NCI-H526 (cell line): ENCODE measurements at places on chromosomes 4 and X.

GRCh38 chrX:47144626-47145394 lies at the start of the genes NDUFB11 and RBM10:
TSS of gene NDUFB11 (minus strand) at chrX:47144702. CDS start at chrX:47144679, 23 bp downstream.
TSS of gene RBM10 (plus strand) at chrX:47145221. CDS start at chrX:47147482, 2,261 bp downstream.
- DNase-seq, result peak; percentile 96

DNA sequence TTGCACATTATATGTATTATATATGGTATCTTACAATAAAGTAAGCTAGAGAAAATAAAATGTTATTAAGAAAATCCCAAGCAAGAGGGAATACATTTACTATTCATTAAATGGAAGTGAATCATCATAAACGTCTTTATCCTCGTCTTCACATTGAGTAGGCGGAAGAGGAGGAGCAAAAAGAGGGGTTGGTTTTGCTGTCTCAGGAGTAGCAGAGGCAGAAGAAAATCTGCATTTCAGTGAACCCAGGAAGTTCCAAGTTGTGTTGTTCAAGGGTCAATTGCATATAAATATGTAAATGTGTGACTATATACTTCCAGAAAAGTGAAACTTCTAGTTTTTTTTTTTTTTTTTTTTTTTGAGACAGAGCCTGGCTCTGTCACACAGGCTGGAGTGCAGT lies 301.4 kb downstream of the TMA16 start:
- DNase-seq, result no peak

DNA sequence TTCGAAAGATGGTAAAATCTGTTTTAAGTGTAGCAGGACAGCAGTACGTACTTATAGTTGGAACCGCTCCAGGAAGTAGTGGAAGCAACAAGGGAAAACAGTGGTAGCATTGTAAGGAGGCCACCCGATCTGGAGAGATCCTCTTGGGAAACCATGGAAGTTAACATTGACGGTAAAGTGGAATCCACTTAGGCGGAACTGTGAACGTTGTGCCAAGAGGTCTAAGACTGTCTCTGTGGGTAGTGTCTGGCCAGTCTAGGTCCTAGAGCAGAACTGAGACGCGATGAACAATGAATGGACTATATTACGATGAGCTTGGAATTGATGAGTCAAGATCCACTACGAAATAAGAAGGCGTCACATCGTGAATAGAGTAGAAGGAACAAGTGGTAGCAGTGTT lies 124.0 kb downstream of the TENM3 start:
- DNase-seq, result no peak

- no peak for DNase-seq
Observed at GRCh38 chr4:5972571-5972970, 45.7 kb downstream of the C4orf50 start.

DNA sequence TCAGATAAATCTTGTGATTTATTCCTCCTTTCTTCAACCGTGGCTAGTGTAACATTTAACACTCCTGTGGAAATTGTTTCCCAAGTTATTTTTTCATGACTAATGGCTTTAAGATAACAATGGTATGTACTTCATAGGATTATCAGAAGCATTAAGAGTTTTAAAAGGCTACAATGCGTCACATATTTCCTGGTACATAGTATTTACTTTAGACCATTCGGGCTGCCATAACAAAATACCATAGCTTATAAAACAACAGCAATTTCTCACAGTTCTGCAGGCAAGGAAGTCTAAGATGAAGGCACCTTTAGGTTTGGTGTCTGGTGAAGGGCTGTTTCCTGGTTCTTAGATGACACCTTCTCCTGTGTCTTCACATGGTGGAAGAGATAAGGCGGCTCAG lies 158.6 kb downstream of the PAPSS1 start:
- DNase-seq, result no peak

DNA sequence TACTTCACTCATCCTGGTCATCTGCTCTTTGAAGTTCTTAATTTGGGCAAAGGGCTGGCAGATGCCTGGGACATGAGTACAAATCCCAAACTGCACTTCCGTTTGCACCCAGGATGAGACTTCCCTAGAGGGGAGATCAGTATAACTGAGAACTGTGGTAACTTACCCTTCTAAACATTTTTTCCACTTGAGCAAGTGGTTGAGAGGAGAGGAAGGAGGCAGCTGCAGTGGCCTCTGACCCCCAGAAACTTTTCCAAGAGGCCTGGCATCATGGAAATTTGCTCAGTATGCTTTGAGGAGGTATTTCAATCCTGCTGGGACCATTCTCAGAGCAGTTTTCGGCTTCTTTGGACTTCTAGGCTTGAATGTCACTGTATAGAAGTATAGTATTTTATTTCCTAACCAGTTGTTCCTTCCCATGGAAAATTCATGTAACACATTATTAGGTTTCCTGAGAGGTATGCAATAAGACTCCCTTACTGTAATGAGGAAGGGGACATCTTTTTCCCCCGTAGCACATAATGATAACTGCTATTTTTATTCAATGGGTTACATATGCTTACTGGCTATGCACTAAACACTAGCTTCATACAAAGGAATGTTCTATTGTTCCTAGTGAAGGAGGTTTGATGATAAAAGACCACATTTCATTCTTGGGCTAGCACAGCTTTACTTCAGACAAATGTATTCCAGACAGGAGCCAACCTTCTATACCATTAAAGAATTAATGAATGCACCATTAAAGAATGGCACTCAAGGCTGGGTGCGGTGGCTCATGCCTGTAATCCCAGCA lies 129.3 kb downstream of the SHROOM3 start:
- no peak for DNase-seq

- no peak for DNase-seq
Observed at GRCh38 chr4:25638806-25639205, 16.8 kb upstream of the SLC34A2 start.

DNA sequence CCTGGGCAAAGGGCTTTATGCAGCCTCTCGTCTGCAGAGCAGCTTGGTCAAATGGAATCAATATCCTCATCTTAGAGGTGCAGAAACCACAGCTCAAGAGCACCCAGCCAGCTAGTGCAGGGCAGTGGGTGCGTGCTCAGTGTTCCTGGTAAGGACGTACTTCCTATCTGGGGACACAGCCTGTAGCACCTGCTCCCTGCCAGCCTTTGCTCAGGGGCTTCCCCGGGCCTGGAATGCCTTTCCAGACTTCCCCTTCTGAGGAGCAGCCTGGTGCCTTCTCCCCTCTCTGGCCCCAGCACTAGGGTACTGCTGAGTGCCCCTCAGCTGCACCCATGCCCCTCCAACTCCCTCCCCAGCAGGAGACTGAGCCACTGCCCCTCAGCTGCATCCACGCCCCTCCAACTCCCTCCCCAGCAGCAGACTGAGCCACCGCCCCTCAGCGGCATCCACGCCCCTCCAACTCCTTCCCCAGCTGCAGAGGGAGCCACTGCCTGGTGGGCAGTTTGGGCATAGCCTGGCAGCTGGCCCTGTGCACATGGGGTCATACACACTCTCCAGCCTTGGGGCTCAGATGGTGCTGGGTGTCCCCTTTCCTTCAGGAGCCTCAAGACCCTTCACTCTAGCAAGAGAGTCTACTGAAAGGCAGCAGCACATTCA lies 42.2 kb upstream of the AFAP1 start:
- DNase-seq, result no peak

- no peak for DNase-seq
Observed at GRCh38 chr4:182531555-182532162, 288.5 kb downstream of the TENM3 start.

DNA sequence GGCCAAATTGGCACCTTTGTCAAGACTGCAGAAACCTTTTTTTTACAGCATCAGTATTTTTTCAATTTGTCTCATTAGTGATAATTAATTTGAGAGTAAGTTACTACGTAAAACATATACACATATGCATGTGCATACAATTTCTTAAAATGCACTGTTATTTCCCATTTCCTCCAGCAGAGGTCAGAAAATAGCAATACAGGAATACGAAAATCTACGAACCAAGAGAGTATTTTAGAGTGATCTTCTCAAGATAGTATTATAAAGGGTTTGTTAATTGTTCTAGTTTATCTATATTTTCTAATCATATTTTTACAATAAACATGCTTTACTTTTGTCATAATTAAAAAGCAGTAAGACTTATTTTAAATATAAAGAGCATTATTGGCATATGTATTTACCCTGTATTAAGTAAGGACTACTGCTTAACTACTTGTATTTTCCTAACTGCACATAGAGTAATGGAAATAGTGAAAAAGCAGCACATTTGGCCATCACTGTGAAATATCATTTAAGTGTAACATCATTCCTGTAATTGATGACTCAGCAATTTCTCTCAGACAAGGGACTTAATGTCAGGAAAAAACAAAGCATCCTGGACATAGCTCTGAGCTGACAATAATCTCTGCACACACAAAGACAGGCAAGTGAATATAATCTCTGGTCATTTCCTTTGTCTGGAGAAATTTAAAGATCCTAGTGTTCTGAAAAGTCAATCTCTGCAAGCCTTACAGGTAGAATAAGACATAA lies 45.6 kb downstream of the MAOB start:
- DNase-seq, result peak; percentile 25

GRCh38 chr4:153668647-153669046 lies 15.4 kb upstream of the TLR2 start:
- DNase-seq, result no peak

- peak; percentile 54 for DNase-seq
Observed at GRCh38 chr4:80365928-80366327, 30.4 kb downstream of the CFAP299 start.

- DNase-seq, result no peak
Observed at GRCh38 chrX:146173742-146174141, 356.1 kb downstream of the SLITRK2 start.

GRCh38 chrX:51802917-51803688 lies 59.9 kb downstream of the GSPT2 start:
- peak; percentile 74 for DNase-seq

GRCh38 chr4:992297-993110 lies 700 bp downstream of the SLC26A1 start:
- DNase-seq, result peak; percentile 27

DNA sequence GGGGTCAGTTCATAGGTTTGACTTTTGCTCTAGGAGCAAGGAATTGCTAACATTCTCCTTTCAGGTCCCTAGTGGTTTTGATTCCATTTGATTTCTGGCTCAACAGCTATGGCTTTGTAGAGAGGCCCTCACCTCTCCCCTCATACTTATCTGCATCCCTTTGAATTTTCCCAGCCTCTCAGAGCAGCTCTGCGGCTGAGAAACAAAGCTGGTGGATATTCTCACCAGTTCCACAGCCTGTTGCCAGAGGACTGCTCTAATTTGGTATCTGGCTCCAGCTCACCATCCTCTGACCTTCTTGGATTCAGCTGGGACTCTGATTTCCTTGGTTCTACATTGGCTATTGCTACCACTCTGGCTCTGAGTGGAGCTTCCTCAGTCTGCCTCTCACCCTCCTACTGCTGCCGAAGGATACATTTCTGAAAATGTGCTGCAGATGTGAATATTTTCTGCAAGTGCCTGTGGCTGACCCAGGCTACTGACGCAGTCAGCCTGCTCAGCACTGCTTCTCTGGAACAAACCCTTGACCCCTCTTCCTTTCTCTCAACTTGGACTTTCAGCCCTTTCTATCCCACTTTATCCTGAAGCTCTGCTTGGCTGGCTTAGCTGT lies 110.9 kb upstream of the ENPEP start:
- no peak for DNase-seq

DNA sequence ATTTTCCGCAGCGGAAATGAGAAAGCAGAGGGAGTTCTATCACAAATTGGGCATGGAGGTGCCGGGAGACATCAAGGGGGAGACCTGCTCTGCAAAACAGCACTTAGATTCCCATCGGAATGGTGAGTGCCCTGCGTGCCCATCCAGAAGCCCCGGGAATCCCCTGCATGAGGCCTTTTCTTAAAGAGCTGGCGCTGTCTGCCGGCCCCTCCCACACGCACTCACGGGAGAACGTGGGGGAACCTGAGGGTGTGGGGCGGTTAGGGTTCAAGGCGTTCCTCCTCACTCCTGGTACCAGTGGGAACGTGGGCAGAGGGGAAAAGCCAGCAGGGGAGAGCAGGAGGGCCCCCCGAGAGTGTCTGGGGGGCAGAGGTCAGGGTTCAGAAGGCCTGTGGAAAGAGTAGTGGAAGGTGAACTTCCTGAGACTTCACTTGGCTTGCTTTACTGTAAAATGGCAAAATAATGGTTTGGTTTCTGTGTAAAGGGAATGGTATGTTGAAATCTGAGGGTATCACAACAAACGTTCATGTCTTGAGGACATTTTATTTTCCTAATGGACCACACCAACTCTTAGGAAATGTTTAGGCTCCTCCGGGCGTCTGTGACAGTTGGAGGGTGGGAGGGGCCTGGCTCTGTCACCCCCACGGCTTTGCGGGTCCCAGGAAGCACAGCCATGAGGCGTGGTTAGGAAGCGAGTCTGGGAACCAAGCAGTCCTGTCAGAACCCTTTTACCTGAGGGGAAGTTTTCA lies 38.0 kb downstream of the PCGF3 start:
- no peak for DNase-seq

DNA sequence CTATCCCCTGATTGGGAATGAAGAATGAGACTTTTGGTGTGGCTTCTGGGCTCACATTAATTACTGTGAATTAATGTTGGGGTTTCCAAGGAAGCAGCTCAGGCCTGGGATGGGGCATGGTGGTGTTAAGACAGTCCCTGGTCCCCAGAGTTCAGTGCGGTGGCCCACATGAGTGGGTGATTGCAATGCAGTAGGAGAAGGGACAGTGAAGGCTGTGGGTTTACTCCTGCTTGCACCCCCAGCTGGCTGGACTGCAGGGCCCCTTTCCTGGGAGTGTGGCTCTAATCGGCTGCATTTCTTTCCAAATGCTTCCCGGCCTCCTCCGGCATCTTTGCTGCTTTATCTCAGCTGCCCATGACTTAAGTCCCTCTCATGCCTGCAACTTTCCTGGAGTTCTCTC lies 28.2 kb upstream of the GPR78 start:
- DNase-seq, result no peak

DNA sequence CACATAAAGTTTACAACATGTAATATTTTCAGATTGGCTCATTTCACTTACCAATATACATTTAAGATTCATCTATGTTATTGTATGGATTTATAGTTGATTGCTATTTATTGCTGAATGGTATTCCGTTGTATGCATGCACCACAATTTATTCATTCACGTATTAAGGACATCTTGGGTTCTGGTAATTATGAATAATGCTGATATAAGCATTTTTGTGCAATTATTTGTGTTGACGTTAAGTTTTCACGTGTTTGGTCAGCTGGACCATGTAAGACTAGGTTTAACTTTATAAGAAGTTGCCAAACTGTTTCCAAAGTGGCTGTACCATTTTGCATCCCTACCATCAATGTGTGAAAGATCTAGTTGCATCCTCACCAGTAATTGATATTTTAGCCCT lies 35.1 kb downstream of the MAGEB10 start:
- DNase-seq, result no peak

DNA sequence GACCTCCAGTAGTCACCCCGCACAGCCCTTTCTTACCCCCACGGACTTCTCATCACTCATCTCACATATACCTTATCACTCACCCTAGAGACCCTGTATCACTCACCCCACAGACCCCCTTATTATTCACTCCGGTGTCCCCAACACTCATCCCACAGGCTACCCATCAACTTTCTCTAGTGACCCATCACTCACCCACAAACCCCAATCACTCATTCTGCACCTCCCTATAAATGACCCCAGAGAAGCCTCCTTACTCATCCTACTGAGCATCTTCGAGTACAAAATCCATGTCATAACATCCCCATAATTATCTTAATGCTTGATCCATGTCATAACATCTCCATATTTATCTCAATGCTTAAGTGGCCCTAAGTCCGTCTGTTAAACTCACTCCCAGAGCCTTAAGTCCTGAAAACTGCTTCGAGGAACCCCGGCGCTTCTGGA lies 934 bp downstream of the ZNF41 start:
- no peak for DNase-seq

- DNase-seq, result no peak
Observed at GRCh38 chr4:598925-599324, 22.8 kb upstream of the TMEM271 start.

- no peak for DNase-seq
Observed at GRCh38 chrX:23136816-23137215, 137.1 kb downstream of the DDX53 start.
